Left ventricle myocardium inferior (tissue), 1 donor: ENCODE measurements at places on chromosomes 12 and 14. TPM values are rescaled to one million over a fixed set of nuclear protein-coding genes. Genes with fewer than 3 reads are reported as not detected.

- DNase-seq, result no peak
Observed at GRCh38 chr12:50620978-50621360, 116.2 kb downstream of the DIP2B start.

DNA sequence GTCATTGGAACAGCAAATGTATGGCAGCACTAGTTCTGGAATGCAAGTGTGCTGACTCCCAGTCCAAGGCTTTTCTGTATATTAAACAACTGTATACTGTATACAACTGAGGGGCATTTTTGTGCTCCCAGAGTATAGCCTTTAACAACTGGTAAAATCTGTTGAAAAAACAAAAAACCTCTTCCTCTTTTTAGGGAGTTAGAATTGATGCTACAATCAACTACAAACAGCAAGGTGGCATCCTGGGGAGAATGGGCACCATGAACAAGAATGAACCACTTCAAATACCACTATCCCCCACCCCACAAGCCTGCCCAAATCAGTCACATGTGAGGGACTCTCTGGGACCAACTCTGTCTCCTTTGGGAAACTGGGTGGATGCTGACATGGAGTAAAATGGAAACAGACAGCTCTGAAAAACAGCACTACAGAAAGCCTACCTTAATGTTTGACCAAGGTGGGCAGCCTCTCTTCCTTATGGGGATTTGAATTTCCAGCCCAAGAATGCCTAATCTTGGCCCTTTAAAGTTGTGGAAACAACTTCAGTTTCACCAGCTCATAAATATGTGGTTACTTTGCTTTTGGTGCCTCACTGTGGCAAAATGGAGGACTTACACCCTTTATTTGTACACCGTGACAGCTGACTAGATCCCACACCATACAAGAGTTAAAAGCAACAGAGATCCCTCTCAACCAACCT is 7.5 kb downstream of the VTI1B start:
- no peak for DNase-seq

DNA sequence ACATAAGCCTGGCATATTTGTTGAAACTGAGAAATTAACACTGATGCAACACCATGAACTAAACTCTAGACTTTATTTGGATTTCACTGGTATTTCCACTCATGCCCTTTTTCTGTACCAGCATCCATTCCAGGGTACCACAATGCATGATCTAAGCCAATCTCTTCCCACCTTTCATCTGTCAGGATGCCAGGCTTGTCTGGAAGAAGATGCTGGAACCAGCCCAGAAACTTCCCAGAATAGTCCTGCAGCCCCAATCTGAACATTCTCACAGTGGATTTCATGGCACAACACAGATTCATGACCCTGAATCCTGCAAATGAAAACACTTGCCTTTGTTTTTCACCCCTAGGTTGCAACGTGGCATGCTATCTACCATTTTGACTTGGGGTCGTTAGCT is 189.3 kb upstream of the LHX5 start:
- DNase-seq, result no peak

DNA sequence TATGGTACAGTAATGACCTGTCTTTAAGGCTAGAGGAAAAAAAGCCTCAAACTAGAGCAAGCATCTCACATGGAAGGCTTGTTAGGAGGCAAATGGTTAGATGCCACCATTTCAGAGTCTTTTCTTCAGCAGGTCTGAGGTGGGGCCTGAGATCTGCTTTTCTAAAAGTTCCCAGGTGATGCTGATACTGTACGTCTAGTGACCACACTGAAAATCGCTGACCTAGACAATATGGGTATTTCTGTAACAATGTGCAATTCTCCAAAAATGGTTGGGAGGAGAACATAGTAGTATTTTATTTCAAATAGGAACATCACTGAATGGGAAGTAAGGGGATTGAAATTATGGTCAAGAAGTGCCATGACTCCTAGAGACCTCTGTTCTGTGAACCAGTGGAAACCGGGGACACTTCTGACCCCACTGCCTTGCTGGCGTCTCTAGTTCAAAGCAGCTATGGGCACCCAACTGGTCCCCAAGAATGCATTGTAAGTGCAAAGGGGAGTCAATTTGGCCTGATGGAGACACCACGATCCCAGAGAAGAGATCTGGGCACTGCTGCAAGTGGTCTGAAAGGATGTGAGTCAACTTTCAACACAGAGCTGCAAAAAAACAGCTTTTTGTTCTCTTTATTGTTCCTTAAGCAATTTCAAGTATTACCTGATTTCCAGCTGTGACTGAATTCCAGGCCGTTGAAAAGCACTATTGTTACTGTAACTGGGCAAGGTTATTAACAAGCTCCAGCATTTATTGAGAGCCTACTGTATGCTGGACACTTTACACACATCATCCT is 54.4 kb upstream of the PLEKHG7 start:
- DNase-seq, result no peak

Gene NELL2
- total RNA-seq, result 0.55 TPM

DNA sequence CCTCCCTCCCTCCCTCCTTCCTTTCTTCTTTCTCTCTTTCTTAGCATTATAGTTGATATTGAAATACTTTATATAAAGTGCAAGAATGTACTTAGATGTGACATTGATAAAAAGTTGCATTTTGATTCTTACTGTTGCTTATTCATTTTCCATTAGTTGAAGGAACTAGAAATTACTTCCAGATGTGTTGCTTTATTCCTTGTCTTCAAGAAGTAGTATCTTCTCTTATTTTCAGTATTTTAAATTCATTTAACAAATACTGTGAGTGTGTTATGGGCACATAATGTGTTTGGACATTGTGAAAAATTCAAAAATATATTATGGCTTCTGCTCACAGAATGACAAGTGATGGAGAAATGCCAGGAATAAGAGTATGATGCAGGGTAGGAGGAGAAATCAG is 45.6 kb downstream of the TRMT5 start:
- DNase-seq, result no peak

- DNase-seq, result no peak
Observed at GRCh38 chr14:95993768-95994592, 45.2 kb upstream of the C14orf132 start.

Gene KIF5A
- 0.08 TPM for total RNA-seq

- no peak for DNase-seq
Observed at GRCh38 chr12:120041386-120042231, 52.6 kb downstream of the BICDL1 start.
